NCI-H1436 (cell line): ENCODE measurements at places on chromosomes 2 and 18.

GRCh38 chr2:152560166-152560565, 157.1 kb downstream of the PRPF40A start:
- DNase-seq = no peak

DNA sequence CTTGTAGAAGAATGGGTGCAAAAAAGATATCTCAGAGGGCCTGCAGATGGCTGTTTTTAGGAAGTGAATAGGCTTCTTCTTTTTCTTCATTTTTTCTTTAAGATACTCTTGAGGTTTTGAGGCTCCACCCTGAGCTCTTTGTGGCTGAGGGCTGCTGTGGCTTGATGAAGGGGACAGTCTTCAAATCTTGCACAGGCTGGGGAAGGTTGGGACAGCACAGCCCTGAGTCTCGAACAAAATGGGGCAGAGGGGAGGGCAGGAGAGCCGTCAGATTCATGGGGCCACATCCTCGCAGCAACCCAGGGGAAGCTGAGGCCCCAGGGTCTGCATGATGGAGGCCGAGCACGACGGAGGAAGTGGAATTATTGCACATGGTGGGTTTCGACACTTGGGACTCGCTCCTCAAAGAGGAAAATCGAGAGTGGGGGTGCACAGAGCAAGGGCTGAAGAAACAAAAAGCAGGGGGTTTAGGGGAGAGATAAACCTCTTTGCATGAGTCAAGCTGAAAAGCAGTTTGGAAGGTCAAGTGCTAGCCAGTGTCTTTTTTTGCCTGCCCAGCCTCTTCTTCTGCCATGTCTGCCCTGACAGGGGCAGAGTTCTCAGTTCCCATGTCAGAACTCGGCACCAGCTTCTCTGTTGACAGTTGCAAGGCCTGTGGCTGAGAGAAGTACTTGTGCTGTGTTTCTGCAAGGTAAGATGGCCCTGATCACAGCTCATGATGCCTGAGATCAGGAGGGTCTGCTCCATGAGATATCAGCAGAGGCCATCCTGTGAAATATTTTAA, 19.5 kb downstream of the INPP4A start:
- DNase-seq = no peak

- no peak for DNase-seq
Observed at GRCh38 chr2:187409682-187410081, 38.4 kb downstream of the CALCRL start.

DNA sequence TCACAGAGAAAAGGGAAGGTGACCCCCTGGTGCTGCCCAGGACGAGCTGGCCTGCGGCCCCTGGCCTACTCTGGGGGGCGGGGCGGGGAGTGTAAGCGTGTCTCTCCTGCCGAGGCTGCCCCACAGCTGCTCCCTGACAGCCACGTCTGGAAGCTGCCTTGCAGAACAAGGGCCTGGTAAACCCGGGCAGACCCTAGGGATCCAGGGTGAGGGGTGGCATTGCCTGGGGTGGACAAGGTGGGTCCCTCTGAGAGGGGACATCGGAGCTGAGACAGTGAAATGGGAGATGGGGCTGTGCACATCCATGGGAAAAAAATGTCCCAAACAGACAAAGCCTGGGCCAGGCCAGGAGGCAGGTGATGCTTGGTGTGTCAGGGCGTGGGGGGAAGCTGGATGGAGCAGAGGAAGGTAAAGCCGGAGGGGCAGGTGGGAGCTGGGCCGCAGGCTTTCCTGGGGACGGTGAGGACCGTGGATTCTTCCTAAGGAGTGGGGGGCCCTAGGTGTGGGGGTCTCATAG, 66.0 kb upstream of the HDAC4 start:
- no peak for DNase-seq

- no peak for DNase-seq
Observed at GRCh38 chr2:158637357-158637756, 157.8 kb upstream of the DAPL1 start.

DNA sequence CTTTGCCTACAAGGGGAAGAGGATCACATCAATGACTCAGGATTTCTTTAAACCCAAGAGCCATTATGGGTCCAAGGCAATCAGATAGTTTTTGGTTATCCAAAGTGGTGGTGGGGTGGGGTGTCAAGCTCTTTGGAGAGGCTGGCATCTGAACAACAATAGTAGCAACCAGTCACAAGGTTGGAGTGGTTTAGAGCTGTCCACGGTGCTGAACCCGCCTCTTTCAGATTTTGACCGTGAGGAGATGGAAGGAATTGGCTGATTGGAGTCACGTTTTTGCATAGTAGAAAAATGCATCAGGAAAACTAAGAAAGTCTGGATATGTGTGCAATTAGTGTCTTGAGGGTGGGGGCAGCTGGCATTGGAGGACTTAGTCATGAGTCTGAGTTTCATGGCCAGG, 159.9 kb downstream of the LOXHD1 start:
- no peak for DNase-seq

DNA sequence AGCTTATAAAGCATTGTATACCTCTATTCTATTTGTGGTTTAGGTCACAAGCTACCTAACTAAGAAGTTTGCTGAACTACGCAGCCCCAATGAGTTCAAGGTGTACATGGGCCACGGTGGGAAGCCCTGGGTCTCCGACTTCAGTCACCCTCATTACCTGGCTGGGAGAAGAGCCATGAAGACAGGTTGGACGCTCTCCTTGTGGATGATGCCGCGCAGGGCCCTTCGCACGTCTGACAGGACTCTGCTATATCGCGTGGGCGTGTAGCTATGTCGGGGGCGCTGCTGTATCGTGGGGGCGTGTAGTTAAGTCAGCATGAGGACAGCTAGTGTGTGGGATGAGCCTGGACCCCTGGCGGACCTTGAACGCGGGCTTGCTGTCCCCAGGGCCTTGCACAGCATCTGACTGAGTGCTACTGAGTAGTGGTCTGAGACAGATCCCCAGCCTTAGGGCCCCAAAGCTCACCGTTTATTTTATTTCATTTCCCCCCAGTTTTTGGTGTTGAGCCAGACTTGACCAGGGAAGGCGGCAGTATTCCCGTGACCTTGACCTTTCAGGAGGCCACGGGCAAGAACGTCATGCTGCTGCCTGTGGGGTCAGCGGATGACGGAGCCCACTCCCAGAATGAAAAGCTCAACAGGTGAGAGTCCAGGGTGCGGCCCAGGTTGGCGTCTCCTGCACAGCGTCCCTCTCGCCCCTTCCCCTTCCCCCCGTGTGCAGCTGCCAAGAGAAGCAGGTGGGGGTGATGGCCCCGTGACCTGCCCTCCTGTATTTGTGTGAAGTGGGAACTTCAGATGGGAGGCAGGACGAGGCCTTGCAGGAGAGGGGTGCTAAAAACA, 15.6 kb upstream of the CNDP1 start:
- no peak for DNase-seq

DNA sequence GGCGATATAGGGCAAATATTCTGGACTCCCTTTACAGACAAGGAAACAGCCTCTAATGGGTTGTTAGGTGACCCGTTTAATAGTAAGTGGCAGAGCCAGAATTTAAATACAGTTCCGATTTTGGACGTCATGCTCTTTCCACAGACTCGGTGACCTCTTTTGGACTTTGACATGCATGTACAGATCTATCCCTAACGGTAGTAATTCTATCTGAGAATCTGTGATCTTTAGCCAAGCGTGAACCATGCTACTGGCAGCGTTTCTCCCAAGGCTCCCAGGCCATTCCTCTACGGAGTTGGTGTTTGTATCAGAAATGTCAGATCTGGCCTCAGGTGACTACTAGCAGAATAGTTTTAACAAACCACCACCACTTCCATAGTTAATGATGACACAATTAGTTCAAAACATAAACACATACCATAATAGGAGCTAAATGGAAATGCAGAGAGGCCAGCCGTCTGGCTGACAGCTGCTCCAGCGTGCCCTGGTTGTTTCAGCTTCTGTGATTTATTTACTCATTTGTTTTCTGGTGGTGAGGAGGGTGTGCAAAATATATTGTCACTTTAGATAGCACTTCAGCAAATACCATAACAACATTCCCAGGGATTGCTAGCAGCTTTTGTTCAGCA, 304.6 kb upstream of the LYPD1 start:
- DNase-seq = no peak

DNA sequence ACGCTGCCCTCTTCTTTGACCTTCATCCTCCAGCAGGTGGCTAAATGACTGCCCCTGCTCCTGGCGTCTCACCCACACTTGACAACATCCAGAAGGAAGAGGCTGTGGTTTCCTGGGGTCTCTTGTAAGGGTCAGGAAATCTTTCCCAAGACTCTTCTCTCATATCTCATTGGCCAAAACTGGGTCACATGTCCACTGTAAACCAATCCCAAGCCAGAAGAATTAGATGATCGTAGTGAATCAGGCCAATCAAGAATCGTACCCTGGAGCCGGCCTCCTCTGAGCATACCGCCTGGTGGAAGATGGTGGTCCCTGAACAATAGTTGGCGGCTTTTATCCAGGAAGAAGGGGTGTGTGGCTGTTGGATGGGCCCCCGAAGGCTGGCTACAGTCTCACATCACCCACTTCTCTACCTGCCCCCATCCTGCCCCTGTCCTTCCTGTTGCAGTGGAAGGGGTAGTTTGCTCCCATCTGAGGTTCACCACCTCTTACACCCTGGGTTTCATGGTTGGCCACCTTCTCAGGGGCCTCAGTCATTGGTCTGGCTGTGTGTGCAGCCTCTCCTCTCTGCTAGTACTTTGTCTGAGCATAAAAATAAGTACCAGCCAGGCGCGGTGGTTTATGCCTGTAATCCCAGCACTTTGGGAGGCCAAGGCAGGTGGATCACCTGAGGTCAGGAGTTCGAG, 3.8 kb downstream of the SAG start:
- no peak for DNase-seq

GRCh38 chr2:180716186-180717180, 263.9 kb upstream of the UBE2E3 start:
- DNase-seq = no peak

DNA sequence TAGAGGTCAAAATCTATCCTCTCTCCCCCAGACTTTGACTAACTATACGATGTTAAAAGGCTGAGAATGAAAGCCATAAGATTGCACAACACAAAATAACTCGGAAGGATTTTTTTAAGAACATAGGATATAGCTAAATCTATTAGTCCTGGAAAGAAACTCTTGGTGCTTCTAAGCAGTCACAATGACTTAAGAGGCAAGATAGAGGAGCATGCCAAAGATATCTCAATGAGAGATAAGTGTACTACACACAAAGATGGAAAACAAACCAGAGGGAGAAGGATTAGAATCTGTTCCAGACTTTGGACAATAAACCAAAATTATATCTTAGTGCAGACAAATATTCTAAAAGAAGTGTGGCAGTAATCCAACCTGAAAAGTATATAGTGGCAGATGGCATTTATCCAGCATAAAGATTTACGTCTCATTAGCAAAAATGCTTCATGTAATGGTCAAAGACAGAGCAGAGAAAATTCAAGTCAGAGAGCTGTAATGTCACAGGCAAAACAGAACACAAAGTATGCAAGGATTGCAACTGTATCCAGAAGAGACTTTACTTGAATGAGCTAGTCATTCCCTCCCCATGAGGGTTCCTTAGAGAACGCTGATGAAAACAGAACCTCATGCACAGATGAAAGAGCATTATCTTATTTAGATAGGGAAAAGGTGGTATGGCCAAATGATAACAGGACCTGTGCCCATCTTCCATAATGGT, 28.8 kb upstream of the EVA1A start:
- DNase-seq = no peak

DNA sequence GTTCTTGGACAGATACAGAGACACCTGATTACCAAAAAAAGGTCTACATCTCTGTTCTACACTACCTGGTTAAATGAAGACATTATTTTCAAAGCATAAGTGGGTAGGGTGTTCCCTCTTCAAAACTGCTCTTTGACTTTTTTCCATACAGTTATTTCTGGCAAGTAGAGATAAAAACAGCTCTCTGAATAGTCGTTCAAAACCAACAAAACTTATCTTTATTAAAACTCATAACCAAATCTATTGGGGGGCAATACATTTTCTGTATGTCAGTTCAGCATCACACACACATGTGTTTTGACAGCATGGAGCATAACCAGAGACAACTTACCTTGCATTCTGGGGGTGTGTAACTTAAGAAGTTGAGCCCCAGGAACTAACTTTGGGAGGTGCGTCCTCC, 149.0 kb upstream of the EPC2 start:
- DNase-seq = no peak

GRCh38 chr2:20214566-20215182, 10.3 kb downstream of the SDC1 start:
- no peak for DNase-seq

- no peak for DNase-seq
Observed at GRCh38 chr2:103005393-103005792, 243.6 kb downstream of the TMEM182 start.

DNA sequence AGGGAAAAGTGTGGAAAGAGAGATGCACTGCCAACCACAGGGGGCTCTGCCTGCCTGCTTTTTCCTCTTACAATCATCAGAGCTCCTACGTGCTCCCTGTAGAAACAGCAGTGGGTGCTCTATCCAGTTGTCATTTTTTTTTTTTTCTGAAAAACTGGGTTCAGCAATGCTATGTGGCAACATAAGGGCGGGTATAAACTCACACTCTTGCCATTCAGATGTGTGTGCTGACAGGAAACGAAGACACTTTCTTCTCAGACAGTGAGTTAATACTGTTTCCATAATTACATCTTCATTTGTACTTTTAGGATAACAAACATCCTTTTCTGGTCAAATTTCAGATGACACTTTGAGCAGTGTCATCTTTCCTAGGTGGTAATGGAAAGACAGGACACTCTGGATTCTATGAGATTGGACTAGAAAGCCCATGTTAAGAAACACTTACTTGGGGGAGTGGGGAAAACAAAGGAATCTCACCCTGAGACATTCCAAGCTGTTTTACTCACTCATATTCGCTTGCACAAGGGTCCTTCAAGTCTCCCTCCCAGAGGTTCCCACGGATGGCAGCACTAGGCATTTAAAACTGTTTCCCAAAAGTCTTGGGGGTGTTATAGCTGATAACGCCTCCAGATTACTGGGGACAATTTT, 41.3 kb downstream of the CCDC93 start:
- no peak for DNase-seq

DNA sequence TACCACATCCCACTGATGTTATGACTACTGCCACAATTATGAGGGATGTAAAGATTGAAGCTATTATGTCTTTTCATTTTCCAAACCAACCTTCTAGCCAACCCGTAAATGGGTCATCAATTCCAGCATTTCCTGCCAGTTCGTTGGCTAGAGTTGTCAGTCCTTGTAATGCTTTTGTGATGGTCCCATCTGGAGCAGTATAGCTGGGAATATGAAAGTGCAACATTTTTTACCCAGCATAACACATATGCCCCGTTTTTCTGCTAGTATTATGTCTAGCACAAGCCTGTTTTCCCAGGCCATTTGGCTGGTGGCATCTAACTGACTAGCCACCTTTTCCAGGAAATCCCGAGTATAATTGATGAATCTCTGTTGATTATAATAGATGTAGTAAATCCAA, 1501.6 kb upstream of the SLC39A10 start:
- DNase-seq = no peak

- DNase-seq = no peak
Observed at GRCh38 chr2:5674026-5674340, 18.2 kb upstream of the SOX11 start.

- DNase-seq = no peak
Observed at GRCh38 chr2:230751062-230751461, 38.4 kb downstream of the CAB39 start.
